Adipose tissue (tissue), 3 donors: ENCODE measurements at places on chromosomes 5 and 9. TPM values are rescaled to one million over a fixed set of nuclear protein-coding genes. Genes with fewer than 3 reads are reported as not detected.

Gene SEMA6A
- 5.8 TPM for polyA plus RNA-seq

Gene RANBP3L
- polyA plus RNA-seq: 0.05 TPM

Gene CA9
- polyA plus RNA-seq: 7.4 TPM

Gene SOX30
- polyA plus RNA-seq: 0.07 TPM
